ENCODE measurements at places on chromosomes 7 and 10.

- DNase-seq = no peak
These were observed 195.0 kb upstream of the PLXNA4 start for GRCh38 chr7:132771301-132771730.

GRCh38 chr7:38224392-38224791, 46.3 kb downstream of the STARD3NL start:
- DNase-seq = no peak

- DNase-seq = no peak
These were observed 7.1 kb downstream of the SPOCK2 start for GRCh38 chr10:72081210-72081609.

DNA sequence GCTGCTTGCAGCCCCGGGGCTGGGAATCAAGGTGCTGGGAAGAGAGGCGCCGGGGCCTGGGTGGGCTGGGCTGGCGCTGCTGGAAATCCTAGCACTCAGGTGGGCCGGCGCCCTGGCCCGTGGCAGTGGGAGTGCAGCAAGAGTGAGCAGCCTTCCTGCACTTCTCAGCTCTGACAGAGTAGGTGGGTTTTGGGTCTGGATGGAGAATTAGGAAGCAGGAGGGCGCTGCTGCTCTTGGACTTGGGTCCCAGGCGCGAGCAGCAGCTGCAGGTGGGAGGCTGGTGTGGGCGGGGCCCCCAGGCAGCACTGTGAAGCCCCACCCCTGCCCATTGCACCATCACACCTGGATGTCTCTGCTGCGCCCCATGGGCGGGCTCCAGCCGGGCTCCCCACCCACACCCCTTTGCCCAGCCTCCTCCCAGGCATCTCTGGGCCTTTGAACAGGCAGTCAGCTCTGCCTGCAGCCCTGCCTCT, 6.0 kb downstream of the BRI3 start:
- DNase-seq = peak; percentile 43

DNA sequence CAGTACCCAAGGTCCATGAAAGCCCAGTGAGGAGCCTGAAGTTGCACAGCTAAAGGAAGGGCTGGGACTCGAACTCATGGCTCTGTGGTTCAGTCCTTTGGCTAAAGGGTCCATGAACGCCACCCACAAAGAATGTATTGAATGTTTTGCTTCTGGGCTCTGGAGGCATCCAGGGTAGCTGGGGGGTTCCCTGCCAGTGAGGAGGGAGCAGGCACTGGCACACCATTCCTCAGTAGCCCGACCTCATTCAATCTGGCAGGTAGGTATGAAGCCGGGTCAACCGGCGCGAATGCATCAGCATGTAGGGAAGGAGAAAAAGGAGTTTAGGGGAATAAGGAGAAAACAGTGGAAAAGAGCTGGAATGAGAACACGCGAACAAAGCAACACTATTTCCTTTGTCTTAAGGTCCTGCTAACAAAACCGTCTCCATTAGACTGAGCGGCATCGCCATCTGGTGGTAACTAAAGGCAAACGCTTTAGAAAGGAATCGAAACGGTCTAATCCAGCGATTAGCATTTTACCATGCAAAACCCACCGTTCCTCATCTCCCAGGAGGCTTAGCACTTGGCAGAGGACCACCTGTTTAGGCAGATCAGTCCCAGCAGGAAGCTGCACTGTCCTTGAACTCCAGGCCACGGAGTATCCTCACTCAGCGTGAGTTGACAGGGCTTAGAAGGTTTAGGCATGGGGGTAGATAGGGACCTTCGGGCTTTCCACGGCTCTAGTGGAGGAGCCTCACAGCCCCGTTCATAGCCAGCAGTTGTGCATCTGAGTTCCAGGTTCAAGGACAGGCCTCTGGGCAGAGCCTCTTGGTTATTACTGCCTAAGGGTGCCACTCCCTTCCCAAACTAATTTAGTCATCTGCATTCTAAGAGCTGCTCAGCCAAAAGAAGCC, 122.8 kb downstream of the UBE2H start:
- peak; percentile 88 for DNase-seq

DNA sequence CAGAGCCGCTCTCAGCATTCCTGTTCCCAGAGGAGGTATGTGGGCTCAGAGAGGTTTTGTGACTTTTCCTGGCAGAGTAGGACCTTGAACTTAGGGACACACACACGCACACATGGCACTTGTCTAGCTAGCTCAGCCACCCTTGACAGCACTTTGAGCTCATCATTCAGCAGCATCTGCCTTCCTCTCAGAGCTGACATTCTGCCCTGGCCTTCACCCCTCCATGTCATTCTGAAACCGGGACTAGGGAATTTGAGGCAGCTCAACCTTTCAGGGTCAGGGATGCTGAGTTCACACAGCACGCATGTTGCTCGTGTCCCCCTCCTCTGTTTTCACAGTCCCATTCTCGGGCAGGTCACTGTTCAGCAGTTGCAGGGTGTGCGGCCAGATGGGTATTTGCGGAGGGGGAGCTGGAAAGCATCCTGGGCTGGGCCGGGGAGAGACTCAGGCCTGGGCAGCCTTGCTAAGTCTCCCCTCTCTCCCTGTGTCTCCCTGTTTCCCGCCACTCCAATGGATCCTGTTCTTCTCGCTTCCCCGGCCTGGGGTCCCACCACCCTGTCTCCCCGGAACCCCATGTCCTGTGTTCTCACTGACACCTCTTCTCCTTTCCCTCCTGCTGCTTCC, 78.0 kb downstream of the COL13A1 start:
- DNase-seq = no peak

DNA sequence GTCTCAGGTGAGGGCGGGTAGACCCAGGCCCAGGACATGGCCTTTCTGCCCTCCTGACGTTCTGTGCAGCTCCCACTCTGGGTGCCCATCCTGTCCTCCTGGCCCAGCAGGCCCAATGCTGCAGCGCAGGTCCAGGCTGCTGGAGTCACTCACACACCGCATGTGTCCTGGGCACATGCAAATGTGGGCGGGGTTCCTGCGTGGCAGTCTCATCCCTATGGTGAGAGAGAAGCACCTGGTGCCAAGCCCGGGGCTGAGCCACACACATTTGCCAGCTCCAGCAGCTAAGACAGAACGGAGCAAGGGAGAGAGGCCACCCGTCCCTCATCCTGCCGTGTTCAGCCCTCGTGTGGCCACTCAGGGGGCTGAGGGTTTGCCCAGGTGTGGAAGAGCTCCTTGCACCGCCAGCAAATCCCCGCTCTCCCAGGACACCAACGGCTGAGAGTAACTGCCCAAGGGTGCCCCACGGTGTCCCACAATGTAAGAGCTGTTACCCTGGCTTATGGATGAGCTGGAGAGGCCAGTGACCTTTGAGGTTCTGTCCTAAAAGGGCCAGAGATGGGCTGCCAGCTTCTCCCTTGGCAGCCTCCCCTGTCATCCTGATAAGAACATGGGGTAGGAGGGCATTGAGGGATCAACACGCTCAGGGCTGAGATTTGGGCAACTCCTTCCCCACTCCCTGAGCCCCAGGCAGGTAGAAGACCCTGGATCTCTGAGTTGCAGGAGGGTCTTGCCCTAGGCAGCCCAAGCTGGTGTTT, 4.4 kb downstream of the FUOM start:
- no peak for DNase-seq

GRCh38 chr10:116324227-116324950, at the start of gene CCDC172:
CCDC172 (plus strand) TSS chr10:116324448; CDS start chr10:116325012, 564 bp downstream.
- no peak for DNase-seq

GRCh38 chr7:134470864-134471263, 12.0 kb upstream of the AKR1B1 start:
- DNase-seq = no peak

DNA sequence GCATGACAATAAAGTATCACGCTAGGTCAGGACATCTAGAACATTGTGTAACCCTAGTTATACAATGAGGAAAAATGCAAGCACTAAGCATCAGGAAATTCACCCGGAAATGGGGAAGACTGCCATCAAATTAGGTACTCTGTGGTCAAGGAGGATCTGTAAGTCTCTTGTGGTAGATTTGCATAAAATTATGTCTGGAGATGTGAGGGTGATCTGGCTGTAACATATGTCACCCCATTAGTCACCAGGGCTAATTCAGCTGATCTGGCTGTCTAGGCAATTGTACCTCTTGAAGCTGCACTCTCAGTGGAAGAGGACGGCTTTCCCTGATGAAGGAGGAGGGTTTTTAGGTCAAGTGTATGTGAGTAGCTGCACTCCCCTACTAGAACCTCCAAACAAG, 14.8 kb downstream of the AKR1D1 start:
- DNase-seq = no peak

DNA sequence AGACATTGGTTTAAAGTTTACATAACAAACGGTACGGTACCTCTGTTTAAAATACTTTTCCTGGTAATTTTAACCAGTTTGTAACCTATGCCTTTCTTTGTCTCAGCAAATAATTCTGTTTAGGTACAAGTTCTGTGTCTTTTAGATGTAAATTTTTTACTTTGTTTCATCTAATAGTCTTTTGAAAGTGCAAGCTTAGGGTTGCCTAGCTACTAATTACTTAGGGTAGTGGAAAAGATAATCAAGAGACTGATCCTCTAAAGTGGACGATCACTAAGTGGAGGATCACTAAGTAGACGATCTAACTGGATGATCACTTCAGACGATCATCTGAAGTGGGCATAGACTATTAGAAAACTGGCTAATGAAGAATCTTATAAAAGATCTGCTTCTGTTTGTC, 16.1 kb upstream of the FKBP9 start:
- DNase-seq = no peak

DNA sequence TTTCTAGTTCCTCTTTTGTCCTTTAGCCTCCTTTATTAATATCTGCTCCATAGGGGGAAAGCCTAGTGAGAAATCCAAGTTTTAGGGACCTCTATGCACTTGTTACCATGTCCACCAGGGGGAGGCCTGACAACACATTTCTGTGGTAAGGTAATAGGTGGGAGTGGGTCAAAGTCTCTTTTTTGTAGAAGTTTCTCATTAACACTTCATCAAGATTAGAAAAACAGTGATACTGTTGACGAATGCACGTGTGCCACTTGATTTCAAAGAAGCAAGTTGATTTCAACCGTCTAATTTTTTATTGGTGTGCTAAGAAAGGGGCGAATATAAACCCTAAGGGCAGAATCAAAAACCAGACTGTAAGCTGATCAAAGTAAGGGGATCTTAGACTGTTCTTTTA, 30.6 kb downstream of the CISD1 start:
- DNase-seq = peak; percentile 55

- DNase-seq = no peak
These were observed 58.0 kb upstream of the HELLS start for GRCh38 chr10:94487575-94487974.

DNA sequence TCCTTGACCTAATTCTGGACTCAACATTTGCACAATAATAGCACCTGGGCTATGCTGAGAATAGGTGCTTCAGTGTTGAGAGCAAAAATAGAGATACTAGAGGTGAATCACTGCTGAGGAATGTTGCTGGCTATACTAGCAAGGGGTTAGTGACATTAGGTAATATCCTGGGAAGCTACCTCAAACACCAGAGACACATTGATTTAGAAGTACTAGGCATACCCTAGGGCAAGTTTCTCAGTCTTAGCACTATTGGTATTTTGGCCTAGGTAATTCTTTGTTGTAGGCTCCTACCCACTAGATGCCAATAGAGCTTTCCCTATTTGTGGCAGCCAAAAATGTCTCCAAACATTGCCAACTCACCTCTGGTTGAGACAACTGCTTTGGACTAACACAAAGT, 484.0 kb upstream of the MBL2 start:
- DNase-seq = peak; percentile 57

DNA sequence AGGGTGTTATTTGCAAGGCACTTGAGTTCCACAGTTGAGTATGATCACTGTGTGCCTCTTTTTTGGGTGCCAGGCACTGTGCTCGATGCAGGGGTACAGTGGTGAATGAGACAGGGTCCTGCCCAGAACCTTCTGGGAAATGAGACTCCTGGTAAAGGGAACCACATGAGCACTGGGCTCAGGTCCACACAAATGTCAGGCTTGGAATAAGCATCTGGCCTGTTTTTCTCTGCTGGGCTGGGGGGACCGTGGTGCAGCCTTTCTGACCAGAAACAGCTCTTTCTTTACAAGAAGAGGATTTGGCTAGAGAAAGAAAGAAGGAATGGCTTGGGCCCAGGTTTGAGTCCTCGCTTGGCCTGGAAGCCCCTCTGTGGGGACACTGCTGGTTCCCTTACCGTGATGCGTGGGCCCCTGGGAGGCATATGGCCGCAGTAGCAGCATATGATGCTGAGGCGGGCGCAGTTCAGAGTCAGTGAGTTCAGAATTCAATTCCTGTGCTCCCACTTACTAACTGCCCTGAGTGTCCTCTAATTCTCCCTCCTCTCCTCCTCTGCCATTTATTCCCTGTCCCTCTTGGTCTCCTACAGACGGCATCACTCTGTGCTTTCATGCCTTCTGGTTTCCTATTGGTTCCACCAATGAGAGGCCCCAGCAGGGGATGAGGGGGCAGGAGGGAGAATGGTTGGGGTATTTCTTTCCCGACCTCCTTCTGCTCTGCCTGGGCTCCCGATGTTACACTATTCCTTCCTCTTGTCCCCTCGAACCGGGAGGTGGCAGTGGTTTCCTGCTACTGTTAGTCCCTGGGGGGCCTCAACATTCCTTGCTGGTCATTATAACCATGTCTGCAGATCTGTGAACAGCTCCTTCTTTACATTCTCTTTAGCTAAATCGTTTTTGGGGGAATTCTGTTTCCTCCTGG, 9.6 kb upstream of the KCP start:
- no peak for DNase-seq

GRCh38 chr7:38281266-38281665, 7.8 kb upstream of the TARP start:
- DNase-seq = no peak

DNA sequence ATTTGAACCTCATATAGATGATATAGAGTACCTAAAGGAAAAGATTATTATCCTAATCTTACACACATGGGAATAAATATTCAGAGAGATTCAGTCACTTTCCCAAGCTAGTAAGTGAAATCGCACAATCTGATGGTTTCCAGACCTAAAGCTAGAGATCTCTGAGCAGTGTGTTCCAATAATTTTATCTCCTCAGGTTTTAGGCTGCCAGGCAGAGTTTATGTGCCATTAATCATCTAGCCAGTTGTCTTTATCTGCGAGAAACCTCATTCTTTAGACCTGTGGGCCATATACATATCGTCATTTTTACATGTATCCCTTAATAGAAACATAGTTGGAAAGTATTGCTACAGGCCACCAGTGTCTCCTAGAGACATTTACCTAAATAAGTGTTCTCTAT, 647.2 kb upstream of the STEAP1 start:
- no peak for DNase-seq

DNA sequence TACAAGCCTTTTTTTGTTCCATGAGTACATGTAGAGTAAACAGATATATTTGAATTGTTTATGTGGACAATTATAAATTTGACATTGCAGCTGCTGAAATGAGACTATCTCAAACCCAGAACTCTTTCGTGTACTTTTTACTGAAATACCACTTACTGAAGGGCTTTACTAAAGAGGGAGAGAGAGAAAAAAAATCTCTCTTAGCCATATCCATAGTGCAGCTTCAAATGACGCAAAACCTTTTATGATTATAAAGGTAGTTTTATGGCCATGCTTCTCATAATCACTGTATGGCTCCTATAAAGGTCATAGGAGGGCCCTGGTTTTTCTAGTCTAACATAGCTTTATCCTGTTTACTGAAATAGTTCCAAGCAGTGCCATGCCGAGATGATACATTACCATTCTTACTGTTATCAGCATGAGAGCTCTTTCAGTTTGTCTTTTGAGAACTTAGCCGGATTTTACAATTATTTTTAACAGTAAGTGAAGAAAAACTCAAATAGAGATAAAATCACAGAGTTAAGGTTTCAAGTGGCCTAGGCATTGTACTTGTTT, 35.1 kb downstream of the KCND2 start:
- DNase-seq = no peak

- DNase-seq = no peak
These were observed 20.4 kb upstream of the ST8SIA6 start for GRCh38 chr10:17474595-17475323.

All from iPS DF 6.9 (cell line).